ENCODE measurements at places on chromosomes 12 and 14.
A peak's percentile ranks its signal among the peaks of the same experiment; 100 is the strongest.

DNA sequence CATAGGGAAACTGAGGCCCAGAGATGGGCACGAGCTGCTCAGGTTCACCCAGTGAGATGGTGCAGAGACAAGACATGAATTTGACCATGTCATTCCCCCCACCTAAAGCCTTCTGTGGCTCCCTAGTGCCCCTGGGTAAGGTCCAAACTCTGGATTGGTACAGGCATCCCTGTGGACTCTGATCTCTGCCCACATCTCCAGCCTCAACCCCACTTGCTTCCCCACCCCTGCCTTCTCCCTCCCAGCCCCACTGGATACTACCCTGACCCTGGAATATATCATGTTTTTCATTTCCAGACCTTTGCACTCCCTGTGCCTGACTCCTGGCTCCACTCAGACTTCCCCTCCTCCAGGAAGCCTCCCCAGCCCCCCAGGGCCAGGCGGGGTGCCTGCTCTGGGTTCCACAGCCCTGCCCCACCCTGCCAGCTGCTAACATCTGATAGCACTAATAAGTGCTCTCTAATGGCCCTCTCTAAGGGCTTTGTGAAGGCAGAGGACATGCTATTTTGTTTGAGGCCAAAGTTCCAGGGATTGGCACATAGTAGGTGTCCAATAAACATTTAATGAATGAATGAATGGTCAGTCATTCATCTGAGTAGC lies 1.1 kb upstream of the SDSL start:
- no peak for DNase-seq

DNA sequence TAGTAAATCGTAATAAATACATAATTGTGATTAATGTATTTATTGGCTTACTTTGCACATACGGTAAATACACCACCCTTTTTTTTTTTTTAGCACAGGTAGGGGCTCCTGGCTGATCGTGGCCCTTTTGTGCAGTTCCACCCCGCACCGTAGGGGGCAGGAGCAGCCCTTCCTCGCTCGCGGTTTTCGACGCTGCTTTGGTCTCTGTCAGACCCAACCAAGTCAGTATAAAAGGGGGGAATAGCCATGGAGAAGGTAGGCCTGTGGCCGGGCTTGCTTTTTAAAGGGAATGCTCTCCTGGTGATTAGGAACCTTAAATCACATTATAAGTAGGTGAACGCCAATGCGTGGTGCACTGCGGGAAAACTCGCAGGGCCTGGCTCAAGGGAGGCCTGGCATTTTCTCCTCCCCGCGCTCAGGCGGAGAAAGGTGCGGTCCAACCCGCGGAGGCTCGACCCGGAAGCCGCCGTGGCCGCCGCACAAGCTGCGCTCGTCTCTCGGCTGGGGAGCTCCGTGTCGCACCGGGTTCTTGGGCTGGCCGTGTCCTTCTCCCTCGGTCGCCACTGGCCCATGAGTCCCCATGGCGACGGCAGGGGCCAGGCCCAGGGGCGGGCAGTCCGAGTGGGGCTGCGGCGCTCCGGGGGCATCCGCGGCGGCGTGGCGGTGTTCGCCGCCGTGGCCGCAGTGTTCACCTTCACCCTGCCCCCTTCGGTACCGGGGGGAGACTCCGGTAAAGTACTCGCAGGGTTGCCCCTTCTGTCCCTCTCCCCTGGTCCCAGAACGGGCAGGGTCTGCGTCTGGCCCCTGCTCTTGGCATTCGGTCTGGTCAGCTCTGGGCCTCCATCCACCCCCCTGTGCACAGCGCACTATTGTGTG lies at the start of gene TMEM260:
Gene TMEM260 (plus strand): TSS at position 454 of the 876 bp plus-strand sequence. CDS start 117 bp downstream, at position 571.
- DNase-seq: peak; percentile 96

GRCh38 chr14:99479906-99480869 lies at the start of gene SETD3:
Gene SETD3, minus strand, starts transcription at chr14:99480859. Its CDS starts 15,054 bp downstream, at chr14:99465805.
- DNase-seq: peak; percentile 93

DNA sequence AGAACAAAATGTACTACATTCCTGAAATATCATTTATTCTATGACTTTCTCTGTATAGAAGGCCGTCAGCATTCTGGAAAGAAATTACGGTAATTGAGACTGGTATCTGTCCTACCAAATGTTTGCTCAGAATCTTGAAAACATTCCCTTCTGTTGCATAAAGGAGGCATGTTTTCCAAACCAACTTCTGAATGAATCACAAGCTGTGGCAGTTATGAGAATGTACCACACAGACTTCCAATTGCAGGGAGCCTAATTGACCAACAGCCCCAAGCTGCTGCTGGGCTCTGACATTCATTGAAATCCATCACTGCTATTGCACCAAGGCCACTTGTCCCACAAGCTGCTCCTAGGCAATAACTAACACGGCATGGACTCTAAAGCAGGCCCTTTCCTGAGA lies 185.3 kb upstream of the CCDC196 start:
- DNase-seq: no peak

GRCh38 chr14:99600232-99600888 lies 3.6 kb downstream of the CCDC85C start:
- DNase-seq: no peak

- peak; percentile 84 for DNase-seq
Measured at GRCh38 chr12:53743266-53744129, 8.3 kb downstream of the CISTR start.

DNA sequence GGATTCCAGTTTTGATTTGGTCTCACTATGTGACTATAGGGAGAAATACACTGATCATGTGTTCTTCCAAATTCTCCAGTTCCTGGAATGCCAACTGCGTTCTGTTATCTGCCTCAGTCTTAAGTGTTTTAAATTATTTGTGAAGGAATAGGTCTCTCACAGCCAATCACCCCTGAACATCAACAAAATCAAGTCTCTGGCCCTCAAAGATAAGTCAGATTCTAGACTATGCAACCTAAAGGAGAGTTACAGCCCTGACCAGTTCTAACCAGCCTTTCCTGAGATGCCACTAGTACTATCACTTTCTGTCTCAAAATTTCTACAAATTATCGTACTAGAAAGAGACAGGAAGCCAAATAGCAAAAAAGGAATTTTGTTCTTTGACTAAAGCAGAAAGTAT lies 22.3 kb downstream of the ZFC3H1 start:
- no peak for DNase-seq

DNA sequence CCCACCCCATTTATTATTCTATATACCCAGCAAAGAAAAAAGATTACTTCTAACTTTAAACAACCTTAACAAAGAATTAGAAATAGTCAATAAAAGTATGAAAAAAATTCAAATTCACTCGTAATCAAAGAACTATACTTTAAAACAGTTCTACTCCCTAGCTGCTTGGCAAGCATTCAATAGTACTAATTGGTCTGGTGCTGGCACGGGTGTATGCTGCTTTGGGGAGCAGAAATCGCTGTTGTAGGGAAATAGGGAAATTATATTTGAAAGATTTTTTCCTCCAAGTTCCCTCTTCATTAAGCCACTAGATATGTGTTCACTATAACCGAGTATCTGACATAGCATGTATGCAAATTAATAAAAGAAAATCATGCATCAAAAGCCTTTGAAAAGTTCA lies 65.7 kb downstream of the DICER1 start:
- no peak for DNase-seq

DNA sequence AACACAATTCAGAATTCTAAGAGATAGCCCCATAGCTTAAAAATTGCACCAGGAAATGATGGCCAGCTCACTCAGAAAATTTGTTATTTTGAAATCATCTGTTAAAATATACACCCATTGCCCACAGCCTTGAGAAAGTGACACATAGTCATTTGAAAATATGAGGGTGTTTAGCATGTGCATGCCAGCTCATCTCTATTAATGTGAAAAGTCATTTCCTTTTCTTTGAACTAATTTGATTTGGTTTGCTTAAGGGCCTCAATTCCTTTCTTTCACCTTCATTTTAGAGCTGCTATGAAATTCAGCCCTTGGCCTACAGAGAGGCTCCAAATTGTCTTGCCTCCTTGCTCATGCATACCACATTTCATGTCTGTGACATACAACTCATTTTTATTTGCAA lies 241.4 kb downstream of the PHLDA1 start:
- DNase-seq: no peak

DNA sequence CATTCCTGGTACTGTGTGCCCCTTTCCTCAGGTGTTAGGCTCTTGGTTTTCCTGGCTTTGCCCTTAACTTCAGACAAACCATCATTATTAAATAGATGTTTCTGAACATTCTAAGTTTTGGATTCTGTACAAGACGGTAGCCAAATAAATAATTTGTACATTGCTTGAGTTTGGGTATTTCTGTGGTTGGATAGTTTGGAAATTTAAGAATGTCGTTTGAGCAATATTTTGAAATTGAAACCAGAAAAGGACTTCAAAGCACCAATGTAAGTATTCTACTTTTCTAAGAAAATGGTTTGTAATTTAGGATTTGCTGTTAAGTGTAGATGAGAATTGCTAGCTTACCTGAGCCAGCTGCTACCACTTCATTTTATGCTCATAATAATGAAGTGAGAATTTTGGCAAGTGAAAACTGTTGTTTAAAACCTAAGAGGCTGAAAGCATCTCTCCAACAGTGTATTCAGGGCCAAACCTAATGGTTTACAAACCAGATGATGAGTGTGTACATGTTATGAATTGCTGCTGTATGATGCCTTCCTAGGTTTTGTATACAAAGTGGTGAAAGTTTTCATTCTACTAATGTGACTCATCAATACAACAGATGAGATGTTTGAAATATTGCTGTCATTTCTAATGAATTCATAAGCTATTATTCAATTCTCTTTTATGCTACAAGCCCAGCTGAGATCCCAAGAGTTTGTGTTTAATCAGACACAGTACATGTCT lies 181.5 kb upstream of the PRKD1 start:
- DNase-seq: no peak

GRCh38 chr12:59067083-59067482 lies 146.8 kb upstream of the LRIG3 start:
- no peak for DNase-seq

GRCh38 chr14:105012171-105012985 lies 8.5 kb downstream of the CDCA4 start:
- DNase-seq: peak; percentile 58

- no peak for DNase-seq
Measured at GRCh38 chr14:100994082-100994481, 90.6 kb upstream of the RTL1 start.

DNA sequence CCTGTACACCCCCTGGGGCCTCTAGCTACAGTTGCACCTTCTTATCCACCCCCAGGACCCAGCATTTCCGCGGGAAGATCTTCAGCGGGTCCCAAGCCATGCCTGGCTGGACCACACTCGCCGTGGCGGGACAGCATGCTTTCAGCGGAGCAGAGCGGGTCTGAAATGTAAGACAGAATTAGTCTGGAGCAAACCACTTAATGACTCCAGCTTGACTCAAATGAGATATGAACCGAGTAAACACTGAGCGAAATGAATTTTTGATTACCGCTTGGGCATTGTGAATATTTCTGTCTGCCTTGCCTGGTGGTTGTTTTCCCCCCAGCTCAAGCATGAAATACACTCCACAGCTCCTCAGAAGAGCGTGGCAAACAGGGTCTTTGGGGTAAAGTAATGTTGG lies 60.8 kb downstream of the SLC24A4 start:
- DNase-seq: no peak

- no peak for DNase-seq
Measured at GRCh38 chr14:103899316-103899715, 28.9 kb upstream of the TDRD9 start.

DNA sequence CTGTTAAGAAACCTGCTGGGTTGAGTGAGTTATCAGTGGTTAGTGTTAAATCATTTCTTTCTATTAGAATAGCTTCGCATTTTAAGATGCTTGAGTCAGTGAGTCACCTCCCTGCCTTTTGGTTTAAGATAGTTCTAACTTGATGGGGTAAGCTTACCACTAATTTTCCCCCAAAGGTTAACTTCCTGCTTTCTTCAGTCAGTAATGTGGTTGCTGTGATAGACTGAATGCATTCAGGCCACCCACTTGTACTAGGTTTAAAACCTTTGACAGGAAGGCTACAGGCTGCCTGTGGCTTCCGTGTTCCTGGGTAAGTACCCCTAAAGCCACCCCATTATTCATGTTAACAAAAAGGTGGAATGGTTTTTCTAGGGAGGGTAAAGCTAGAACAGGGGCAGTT lies 25.3 kb downstream of the CLEC2A start:
- no peak for DNase-seq

- DNase-seq: no peak
Measured at GRCh38 chr14:61187196-61187905, 93.8 kb downstream of the TMEM30B start.

GRCh38 chr12:46124848-46125619 lies 134.7 kb upstream of the SCAF11 start:
- no peak for DNase-seq

DNA sequence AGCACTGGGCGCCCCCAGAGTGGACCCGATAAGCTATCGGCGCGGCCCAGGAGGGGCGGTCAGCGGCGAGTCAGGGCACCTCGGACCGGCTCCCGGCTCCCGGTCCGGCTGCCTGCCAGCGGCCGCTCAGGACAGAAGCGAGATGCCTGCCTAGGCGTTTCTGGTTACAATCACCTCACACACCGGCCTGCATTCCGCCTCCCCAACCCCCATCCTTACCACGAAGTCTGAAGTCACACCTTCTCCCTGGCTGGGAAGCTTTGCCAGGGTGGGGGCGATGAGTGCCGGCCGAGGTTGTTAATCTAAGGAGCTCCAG lies 42.6 kb upstream of the TBX5 start:
- no peak for DNase-seq

DNA sequence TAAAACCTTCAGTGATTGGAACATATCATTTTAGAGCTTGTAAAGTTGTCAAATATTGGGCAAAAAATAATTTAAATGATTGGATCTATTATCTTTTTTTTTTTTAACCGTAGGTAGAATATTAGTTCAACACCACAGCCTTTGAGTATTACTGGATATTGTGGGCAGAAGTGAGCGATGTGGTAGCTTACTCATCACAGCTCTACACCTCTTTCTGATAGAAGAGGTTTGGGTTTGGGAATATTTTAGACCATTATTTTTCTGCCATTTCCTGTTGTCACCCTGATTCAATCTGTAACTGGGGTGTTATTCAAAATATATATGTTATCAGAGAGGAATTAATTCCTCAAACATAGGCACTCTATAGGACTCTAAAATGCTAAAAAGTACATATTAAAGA lies 34.8 kb upstream of the SLC38A2 start:
- no peak for DNase-seq

DNA sequence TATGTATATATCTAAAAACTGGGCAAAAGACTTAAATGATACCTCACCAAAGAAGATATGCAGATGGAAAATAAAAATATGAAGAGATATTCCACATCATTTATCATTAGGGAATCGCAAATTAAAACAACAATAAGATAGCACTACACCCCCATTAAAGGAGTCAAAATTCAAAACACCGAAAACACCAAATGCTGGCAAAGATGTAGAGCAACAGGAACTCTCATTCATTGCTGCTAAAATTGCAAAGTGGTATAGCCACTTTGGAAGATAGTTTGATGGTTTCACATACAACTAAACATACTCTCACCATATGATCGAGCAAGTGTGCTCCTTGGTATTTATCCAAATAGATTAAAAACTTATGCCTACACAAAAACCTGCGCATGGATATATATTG lies 131.5 kb upstream of the BCL2L14 start:
- no peak for DNase-seq

All from spleen (tissue), 13 donors.